Thoracic aorta (tissue), 2 donors: ENCODE measurements at places on chromosomes 16 and 17.

DNA sequence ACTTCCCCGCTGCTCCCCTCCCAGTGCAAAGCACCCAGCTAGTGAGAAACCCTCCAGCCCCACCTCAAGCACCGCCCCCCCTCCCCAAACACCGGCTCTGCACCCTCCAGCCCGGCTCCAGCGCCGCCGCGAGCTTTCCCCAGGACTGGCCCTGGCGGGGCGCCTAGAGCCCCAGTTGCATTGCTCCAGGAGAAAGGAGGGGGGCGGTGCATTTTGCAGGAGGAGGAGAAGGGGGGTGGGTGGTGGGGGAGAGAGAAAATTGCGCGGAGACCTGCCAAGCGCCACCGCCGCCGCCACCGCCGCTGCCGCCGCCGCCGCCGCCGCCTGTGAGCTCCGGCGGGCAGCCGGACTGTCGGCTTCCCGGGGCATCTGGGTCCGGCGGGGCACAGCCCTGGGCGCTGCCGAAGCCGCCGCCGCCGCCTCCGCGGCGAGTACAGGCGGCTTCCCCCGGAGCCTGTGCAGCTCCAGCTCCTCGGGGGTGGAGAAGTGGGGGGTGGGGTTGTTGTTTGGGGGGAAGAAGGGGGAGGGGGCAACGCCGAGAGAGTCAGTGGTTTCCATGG is 333 bp upstream of the NOG start:
- no peak for DNase-seq
- peak overlapping the region; percentile 82 for H3K4me3 ChIP-seq
- H3K27me3 ChIP-seq, result no peaks in the 10 kb centered on the region
- no peak overlapping the region for H3K27ac ChIP-seq
- H3K36me3 ChIP-seq, result no peaks in the 10 kb centered on the region

GRCh38 chr17:9937241-9937761 is 32.2 kb upstream of the RCVRN start:
- H3K4me1 ChIP-seq, result no peaks in the 10 kb centered on the region
- H3K27ac ChIP-seq, result no peak overlapping the region
- H3K36me3 ChIP-seq, result no peaks in the 10 kb centered on the region
- H3K27me3 ChIP-seq, result no peaks in the 10 kb centered on the region
- DNase-seq, result no peak

GRCh38 chr17:28950752-28951427 is 428 bp downstream of the PHF12 start:
- H3K27ac ChIP-seq, result peak overlapping the region; percentile 81
- peaks cover 36% of the 10 kb centered on the region for H3K4me1 ChIP-seq
- peak overlapping the region; percentile 87 for H3K4me3 ChIP-seq
- H3K36me3 ChIP-seq, result no peaks in the 10 kb centered on the region
- DNase-seq, result no peak

GRCh38 chr17:77424585-77425344 is 284.0 kb downstream of the SEC14L1 start:
- DNase-seq, result no peak
- no peaks in the 10 kb centered on the region for H3K27me3 ChIP-seq
- peak overlapping the region; percentile 3 for H3K4me3 ChIP-seq

DNA sequence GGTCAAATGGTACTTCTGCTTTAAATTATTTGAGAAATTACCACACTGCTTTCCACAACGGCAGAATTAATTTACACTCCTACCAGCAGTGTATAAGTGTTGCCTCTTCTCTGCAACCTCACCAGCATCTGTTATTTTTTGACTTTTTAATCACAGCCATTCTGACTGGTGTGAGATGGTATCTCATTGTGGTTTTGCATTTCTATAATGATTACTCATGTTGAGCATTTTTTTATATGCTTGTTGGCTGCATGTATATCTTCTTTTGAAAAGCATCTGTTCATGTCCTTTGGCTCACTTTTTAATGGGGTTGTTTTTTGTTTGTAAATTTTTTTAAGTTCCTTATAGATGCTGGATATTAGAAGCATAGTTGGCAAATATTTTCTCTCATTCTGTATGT is 446.7 kb downstream of the PMP22 start:
- H3K27ac ChIP-seq, result no peak overlapping the region
- no peak for DNase-seq
- H3K27me3 ChIP-seq, result no peaks in the 10 kb centered on the region
- no peak overlapping the region for H3K4me3 ChIP-seq
- no peaks in the 10 kb centered on the region for H3K4me1 ChIP-seq

GRCh38 chr17:77318021-77318420 is 177.3 kb downstream of the SEC14L1 start:
- H3K4me3 ChIP-seq, result no peak overlapping the region
- no peaks in the 10 kb centered on the region for H3K27me3 ChIP-seq
- no peak for DNase-seq
- no peak overlapping the region for H3K27ac ChIP-seq

DNA sequence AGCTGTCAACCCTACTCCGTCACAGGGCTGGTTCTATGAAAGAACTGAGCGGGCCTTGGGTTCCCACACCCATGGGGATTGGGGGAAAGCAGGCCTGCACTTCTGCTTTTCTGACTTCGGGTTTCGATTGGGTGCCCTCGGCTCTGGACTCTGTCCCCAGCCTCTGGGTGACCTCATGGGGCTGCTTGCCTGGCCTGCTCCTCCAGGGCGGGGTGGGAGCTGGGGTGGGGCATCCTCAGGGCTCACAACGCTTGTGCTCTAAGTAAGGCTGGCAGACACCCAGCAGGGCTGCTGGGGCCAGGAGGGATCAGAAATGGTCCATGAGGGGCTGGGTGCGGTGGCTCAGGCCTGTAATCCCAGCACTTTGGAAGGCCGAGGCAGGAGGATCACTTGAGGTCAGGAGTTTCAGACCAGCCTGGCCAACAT is 19.2 kb downstream of the ARHGAP27 start:
- H3K4me3 ChIP-seq, result no peak overlapping the region
- H3K27ac ChIP-seq, result no peak overlapping the region
- no peaks in the 10 kb centered on the region for H3K4me1 ChIP-seq
- H3K36me3 ChIP-seq, result no peaks in the 10 kb centered on the region

DNA sequence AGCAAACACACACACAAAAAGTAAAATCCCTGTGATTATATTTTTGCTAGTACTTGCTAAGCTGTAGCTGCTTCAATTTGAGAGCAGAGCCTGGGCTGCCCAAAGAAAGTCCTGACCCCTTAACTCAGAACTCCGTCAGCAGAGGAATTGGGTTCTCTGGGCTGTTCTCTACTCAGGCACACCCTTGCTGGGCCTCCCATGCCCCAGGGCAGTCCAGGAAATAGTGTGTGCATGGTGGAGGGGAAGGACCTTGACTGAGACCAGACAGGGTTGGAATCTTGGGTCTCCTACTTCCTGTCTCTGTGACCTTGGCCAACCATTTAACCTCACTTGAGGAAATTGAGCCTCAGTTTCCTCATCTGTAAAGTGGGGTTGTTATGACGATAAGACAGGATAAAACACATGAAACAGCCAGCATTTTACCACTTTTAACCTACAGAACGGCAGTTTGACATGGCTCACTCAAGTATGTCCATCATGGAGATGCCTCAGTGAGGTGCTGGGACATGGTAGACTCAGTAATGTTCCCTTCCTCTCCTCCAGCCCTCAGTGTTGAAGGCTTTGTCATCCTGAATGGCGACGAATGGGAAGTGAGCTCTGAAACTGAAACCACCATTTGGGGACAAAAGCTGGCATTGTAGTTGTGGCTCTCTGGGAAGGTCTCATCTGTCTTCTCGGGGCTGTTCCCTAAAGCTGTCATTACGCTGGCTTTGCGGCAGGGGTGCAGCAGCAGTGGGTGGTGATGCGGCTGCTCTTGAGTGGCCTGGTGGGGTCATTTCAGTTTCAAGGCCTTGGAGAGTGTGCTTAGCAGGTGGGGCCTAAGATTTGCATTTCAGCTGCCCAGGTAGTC is 74.9 kb downstream of the CMIP start:
- H3K4me1 ChIP-seq, result no peaks in the 10 kb centered on the region
- no peak for DNase-seq
- no peaks in the 10 kb centered on the region for H3K36me3 ChIP-seq
- H3K4me3 ChIP-seq, result no peak overlapping the region

- H3K4me3 ChIP-seq, result no peak overlapping the region
- H3K27ac ChIP-seq, result no peak overlapping the region
- H3K36me3 ChIP-seq, result no peaks in the 10 kb centered on the region
- no peak for DNase-seq
Observed at GRCh38 chr16:11193494-11193893, 62.5 kb downstream of the SOCS1 start.
